Pulmonary artery endothelial cell (primary cell): ENCODE measurements at places on chromosomes 11 and 22. TPM values are rescaled to one million over a fixed set of nuclear protein-coding genes. Genes with fewer than 3 reads are reported as not detected.

MGAT3 gene
- total RNA-seq, result not detected in 2 replicates

CCND1 gene
- total RNA-seq, result 318 and 349 TPM in 2 replicates

GGT5 gene
- total RNA-seq, result 1.8 and 7.0 TPM in 2 replicates

ZBTB16 gene
- total RNA-seq, result 17.3 and 41.7 TPM in 2 replicates

SIK2 gene
- 6.6 and 8.1 TPM in 2 replicates for total RNA-seq

DMC1 gene
- total RNA-seq, result 2.2 and 3.1 TPM in 2 replicates

BACE1-AS gene
- total RNA-seq, result 1.8 and 2.0 TPM in 2 replicates

DNA sequence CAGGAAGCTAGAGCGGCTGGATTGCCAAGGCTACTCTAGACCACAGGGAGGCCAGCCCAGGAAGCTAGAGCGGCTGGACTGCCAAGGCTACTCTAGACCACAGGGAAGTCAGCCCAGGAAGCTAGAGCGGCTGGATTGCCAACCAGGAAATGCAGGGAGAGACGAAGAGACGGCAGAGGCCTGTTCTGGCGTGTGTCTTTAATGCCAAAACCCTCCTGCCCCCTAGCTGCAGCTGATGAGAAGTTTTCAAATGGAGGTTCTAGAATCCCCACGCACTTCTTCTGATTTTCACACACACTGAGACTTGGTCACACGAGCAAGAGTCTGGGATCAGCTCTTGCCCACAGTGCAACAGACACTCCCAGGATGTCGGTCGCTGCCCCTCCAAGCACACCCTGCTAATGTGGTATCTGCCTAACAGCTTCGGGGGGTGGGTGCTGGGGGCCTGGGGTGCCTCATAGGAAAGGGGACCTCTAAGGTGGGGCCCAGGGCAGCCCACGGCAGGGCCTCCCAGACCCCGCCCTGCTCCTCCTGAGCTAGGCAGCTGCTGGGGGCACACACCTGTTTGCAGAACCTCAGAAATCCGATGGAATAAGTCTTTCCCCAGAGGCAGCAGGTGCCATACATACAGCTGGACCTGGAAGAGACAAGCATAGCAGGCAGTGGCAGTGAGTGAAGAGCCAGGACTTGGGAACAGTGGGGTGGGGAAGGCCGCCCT lies 28.5 kb downstream of the MAFF start:
- peak; percentile 68 for DNase-seq

- no peak for DNase-seq
Measured at GRCh38 chr11:114077482-114078305, 18.2 kb downstream of the ZBTB16 start.

GRCh38 chr22:44497218-44497904 lies 672 bp downstream of the RTL6 start:
- DNase-seq, result no peak

DNA sequence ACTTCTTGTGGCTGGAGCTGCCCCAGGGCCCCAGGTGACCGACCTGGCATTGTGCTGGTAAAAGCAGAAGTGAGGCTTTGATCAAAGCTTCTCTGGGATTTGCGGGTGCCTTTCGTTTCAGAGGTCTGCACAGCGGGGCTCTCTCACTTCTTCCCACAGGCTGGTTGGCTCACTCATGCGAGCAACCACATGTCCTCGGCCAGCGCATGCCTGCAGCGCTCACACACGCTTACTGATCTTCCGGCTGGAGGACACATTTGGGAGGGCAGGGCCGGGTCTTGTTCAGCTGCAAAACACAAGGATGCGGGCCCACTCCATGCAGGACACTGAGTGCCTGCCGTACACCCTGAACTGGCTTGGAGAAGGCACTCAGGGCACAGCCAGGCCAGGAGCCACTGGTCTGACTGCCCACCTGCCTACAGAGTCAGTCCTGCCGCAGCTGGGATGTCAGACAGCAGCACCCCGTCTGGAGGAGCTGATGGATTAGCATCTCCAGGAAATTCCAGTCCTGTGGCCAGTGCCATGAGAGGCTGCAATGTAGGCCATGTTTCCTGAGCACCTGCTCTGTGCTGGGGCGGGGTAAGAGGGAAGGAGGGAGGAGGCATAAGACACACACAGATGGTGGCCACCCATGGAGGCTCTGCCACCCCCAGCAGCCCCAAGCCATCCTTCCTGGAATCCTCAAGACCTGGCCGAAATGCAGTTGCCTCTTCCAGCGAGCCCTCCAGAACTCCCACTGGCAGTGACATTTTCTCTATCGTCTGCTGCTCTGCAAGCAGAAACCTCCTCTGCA lies 1383.2 kb downstream of the BRD1 start:
- no peak for DNase-seq

DNA sequence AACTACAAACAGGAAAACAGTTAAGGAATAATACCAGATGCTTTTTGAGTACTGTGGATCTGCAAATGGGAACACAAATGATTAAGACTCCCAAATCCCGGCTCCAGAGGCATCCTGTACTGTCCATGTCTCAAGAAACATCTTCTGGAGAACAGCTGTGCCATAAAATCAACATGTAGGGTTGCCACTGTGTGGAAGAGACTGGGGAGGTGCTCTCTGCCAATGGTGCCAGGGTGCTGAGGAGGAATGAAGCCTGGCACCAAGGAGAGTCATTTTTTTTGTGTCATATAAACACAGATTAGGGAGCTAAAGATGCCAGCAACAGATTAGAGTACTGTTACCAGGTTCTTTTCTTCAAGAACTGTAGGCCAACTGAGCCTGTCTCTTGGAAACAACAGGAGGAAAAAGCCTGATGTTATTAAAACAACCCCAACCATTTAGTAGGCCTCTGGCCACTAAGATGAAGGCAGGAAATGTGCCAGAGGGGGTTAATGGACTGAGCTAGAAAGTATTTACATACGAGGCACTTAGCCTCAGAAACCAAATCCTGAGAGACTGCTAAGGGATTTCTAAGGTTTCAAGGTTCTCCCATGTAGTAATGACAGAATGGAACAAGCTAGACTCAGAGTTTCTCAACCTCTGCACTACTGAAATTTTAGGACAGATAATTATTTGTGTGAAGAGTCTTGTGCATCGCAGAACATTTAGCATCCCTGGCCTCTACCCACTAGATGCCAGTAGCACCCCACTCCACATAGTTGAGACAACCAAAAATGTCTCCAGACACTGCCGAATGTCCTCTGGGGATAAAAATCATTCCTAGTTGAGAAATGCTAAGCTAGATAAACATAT lies 54.6 kb upstream of the CHRM4 start:
- DNase-seq, result no peak

GRCh38 chr11:121479698-121480238 lies 27.0 kb upstream of the SORL1-AS1 start:
- DNase-seq, result no peak

DNA sequence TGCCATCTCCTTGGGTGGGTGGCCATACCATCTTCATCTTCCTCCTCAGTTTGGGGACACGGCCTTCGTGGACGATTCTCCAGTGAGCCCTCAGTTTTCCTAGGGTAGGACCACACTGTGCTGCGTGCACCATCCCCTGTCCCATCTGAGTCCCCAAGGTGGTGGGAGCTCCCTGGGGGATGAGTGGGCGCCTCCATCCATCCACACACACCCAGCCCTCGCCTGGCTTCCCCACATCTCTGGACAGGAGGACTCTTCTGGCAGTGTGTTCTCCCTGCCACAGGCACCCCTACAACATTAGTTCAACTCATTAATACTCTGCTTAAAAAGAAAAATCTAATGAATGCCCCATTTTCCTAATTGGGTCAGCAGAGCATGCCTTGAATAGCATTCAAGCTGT lies 408.5 kb downstream of the SHANK2 start:
- DNase-seq, result no peak

DNA sequence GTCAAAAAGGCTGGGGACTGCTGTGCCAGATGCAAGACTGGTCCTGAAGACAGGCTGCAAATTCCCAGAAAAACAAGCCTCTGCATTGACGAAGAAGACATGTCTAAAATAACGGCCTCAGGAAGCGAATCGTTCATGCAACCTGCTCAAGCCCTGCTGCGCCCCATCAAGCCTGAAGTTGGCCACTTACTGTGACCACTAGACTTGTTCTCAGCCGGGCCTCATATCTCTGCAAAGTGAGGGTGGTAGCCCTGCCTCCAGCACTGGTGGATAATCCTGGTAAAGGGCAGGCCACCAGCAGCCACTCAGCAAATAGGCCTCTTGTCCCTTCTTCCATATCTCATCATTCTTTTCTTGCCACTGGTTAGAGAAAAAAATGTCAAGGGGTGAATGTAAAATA lies 11.8 kb downstream of the LTO1 start:
- DNase-seq, result no peak

GRCh38 chr11:46112961-46113607 lies 8.2 kb downstream of the PHF21A start:
- DNase-seq, result no peak

GRCh38 chr11:58289266-58289665 lies 21.2 kb upstream of the OR10W1 start:
- DNase-seq, result no peak

GRCh38 chr11:119065369-119065768 lies 2.2 kb upstream of the VPS11 start:
- DNase-seq, result no peak

DNA sequence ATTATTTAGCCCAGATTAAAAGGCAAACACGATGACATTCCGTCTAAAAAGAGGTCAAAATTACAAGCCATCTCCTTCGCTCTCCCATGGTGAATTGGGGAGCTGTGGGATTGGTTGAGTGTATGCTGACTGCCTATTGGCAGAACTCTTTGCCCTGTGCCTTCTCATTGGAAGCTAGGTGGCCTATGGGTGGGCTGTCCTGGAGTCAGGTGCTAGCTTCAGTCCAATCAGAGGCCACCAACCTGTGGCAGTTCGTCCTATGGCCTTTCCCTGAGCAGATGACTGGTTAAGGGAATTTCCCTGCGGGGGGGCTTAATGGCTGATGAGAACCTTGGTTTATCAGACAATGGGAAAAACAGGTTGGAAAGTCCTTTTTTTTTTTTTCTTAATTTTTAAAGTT lies 3.2 kb upstream of the MTMR3 start:
- DNase-seq, result no peak

DNA sequence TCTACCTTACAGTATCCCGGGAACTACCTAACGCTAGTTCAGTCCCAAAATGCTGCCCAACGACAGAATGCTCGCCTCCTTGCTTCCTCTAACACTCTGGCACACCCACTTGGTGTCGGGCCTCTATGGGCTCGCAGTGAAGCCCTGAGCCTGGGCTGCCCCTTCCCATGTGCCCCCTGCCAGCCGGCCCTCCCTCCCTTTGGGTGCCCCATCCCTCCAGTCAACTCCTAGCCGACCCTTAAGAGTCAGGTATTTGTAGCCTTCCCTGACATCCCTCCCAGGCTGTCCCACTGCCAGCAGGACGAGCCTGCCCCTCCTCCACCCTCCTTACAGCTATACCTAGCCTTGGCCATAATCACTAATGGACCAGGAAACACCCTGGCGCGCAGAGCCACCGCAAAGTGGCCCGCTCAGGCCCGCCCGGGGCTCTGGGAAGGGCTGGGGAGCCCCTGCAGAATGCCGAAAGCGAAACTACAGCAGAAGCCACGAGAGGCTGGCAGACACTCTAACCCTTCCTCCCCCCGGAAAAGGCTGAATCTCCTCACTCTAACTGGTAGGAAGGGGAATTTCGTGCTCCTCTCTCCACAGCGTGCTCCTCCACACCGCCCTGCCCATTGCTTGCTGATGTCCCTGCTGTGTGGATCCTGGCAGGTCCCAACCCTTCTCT lies 8.2 kb downstream of the CBX7 start:
- no peak for DNase-seq

- no peak for DNase-seq
Measured at GRCh38 chr11:131530407-131530806, 160.0 kb downstream of the NTM start.

GRCh38 chr11:44133335-44133946 lies 38.0 kb downstream of the EXT2 start:
- DNase-seq, result peak; percentile 8

GRCh38 chr11:63572026-63572688 lies 9.0 kb upstream of the PLAAT2 start:
- DNase-seq, result no peak

GRCh38 chr11:103963648-103964047 lies 72.8 kb upstream of the DDI1 start:
- no peak for DNase-seq

DNA sequence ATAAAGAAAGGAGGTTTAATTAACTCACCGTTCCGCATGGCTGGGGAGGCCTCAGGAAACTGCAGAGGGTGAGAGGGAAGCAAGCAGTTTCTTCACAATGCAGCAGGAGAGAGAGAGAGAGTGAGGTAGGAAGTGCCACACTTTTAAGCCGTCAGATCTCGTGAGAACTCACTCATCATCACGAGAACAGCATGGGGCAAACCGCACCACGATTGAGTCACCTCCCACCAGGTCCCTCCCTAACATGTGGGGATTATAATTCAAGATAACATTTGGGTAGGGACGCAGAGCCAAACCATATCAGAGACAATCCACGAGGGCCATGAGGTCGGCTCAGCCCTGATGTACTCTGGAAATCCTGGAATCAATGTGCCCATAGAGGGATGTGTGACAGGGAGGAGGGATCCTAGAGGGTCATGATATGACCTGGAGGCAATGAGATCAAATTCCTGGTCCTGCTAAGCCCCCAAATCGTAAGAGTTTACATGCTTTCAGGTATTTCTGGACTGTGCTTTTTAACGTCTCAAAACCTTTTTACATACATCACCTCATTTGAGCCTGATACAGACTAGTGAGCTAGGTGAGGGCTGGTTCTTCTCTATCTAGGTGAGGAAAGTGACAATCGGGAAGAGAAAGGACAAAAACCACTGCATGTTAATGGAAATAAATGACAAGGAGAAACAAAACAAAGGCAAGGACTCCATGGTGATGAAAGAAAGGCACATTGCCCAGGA lies 19.5 kb upstream of the RASSF10 start:
- DNase-seq, result no peak

- no peak for DNase-seq
Measured at GRCh38 chr22:46195487-46196165, 45.3 kb downstream of the PPARA start.

DNA sequence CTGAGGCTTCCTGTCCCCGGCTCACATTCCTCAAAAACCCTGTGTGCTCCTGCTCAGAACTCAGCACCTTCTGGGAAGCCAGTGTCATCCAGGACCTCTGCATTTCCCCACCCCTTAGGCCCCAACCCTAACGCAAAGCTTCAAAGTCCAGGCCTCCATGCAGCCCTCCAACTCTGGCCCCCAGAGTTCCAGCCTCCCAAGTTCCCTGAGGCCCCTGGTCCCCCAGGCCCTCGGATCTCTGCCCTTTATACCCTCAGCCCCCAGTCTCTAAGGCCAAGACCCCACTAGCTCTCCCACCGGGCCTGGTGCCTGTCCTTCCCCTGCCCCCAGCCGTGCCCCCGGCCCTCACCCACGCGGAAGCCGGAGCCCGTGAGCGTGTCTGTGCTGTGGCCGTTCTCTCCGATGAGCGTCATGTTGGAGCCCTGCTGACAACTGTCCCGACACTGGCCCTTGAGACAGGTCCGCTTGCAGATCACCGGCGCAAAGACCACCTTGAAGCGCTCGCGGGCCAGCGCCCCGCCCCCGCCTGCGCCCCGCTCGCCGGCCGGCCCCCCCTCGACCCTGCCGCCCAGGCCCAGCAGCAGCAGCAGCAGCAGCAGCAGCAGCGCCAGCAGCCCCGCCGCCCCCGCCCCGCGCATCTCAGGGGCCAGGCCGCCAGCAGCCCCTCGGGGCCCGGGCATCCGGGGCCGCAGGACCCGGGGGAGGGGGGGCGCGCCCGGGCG lies 718 bp downstream of the LTBP3 start:
- DNase-seq, result no peak

- DNase-seq, result no peak
Measured at GRCh38 chr11:71062199-71062598, 190.2 kb downstream of the SHANK2 start.

GRCh38 chr22:17562906-17563870 lies at the start of gene SLC25A18:
Gene SLC25A18 (plus strand): TSS chr22:17563498. CDS start chr22:17579945, 16,447 bp downstream.
- no peak for DNase-seq
